ENCODE measurements at places on chromosomes 13 and 19. TPM values are rescaled to one million over a fixed set of nuclear protein-coding genes. Genes with fewer than 3 reads are reported as not detected.

GRCh38 chr13:104372095-104372655 lies 1306.0 kb upstream of the SLC10A2 start:
- DNase-seq, result no peak

GRCh38 chr19:9040131-9040530 lies 29.9 kb upstream of the MUC16 start:
- DNase-seq, result no peak

Gene CTU1
- 11.8 TPM for total RNA-seq

Gene JSRP1
- total RNA-seq, result 1.3 TPM

Gene PHLDB3
- total RNA-seq, result 6.8 TPM

Gene ZNF229
- total RNA-seq, result 2.2 TPM

Measured in colonic mucosa (tissue), 4 donors.